NCI-H1092 treated with DMSO at 0.1 percent for 48 hours (cell line): ENCODE measurements at places on chromosomes 7 and 10.

DNA sequence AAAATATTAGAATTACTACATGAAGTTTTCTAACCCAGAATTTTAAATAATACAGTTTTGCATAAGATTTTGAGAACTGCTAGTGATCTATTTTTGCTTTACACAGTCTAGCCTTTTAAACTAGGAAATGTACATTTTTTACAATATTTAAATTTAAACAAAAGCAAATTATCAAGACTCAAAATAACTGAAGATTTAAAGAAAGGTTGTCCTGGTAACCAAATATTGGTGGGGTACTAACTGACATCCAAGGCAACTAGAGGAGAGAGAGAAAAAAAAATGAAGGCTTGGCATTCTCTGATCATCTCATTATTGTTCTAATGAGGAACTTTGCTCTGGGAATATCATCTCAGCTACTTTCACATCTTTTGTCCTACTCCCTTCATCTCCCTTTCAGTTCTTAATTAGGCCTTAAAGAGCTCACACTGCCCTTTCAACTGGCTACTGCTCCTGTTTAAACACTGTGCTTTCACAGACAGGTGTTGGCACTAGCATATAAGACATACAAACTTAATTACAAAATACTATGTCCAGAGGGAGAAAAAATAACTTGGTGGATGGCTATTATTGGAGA lies 33.7 kb downstream of the RAB11FIP2 start:
- DNase-seq = no peak

- DNase-seq = no peak
Measured at GRCh38 chr10:88045656-88046415, 182.4 kb downstream of the PTEN start.

- DNase-seq = no peak
Measured at GRCh38 chr10:120460776-120461175, 3.7 kb downstream of the PLPP4 start.

DNA sequence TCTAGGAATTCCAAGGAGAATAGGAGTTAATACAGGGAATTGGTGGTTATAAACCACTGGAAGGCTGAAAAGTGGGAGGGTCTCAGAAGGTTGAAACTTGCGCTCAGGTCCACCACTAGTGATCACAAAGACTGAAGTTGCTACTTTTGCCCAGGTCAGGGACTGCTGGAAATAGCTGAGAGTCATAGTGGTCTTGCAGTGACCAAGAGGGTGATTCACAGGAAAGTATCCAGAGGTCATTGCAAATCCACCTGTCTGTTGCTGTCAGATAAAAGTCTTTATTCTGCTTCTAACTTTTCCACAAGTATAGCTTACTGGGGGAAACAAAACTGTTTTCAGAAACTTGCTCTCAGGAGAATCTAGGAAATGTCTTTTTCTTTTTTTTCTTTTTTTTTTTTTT lies 211.5 kb upstream of the PRSS1 start:
- DNase-seq = no peak

- DNase-seq = no peak
Measured at GRCh38 chr7:47951374-47951773, 3.1 kb upstream of the PKD1L1 start.

DNA sequence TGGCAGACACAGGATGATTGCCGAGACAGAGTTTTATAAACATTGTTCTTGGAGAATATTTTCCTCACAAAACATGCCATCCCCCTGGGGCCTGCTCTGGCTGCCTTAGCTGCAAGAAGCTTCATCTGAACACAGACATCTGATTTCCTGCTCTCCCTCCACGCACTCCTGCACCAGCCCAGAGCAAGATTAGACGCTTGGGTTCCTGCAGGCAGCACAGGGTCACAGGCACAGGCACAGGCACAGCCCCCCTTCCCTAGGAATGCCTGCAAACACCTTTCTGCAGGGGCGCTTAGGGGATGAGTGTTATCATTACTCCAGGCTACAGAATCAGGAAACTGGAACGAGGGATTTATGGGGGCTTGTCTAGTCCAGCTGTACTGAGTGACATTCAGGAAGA lies 450.3 kb downstream of the GRID1 start:
- DNase-seq = no peak

DNA sequence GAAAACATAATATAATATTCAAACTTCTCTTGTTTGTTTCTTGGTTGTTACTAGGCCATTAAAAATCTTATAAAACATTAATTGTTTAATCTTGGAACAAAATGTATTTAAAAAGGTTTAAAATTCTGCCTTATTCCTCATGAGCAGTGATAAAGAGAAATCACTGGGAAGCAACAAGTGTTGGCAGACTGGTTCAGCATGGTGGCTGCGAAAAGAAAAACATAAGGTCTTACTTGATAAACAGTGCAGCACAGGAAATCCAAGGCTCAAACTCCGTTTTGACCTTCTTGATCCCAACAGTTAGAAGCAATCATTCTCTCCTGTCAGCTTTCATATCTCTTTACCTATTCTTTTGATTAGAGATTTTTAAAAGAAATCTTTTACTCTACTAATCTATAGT lies 530.8 kb downstream of the CNTNAP2 start:
- no peak for DNase-seq

GRCh38 chr10:63103971-63104409 lies 29.1 kb upstream of the NRBF2 start:
- no peak for DNase-seq

- no peak for DNase-seq
Measured at GRCh38 chr10:95531994-95532399, 29.2 kb downstream of the SORBS1 start.

DNA sequence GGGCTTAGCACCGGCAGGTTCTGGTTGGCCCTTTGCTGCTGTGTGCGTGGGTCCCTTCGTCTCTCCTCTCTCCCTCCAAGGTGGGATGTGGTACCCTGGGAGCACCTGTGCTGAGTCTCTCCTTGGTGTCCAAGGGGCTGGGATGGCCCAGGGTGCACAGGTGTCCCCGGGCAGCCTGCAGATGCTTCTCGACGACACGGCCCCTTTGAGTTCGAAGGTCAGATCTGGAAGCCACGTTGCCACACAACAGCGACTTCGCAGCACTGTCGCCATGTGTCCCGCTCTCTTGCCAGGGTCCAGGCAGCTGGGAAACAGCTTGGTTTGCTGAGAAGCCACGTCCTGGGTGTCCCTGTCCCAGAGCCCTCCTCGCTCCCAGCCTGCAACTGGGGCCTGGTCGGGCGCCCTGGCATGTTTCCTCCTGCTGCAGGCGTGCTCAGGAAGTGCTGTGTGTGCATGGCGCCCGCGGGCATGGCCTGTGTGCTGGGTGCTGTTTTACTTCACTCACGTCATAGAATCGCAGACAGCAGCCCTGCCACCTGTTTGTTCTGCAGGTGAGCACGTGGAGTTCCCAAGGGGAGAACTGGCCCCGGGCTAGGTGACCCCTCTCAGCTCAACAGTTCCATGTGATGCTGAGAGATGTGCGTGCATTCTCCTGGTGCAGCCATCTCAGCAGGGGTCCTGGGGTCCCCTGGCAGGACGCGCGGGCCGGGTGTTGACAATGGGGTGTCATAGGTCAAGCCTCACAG lies 70.9 kb downstream of the DNAJB6 start:
- DNase-seq = no peak

GRCh38 chr7:101803203-101804087 lies 14.0 kb upstream of the CUX1 start:
- DNase-seq = no peak

GRCh38 chr10:25766687-25767221 lies 167.3 kb upstream of the MYO3A start:
- no peak for DNase-seq

DNA sequence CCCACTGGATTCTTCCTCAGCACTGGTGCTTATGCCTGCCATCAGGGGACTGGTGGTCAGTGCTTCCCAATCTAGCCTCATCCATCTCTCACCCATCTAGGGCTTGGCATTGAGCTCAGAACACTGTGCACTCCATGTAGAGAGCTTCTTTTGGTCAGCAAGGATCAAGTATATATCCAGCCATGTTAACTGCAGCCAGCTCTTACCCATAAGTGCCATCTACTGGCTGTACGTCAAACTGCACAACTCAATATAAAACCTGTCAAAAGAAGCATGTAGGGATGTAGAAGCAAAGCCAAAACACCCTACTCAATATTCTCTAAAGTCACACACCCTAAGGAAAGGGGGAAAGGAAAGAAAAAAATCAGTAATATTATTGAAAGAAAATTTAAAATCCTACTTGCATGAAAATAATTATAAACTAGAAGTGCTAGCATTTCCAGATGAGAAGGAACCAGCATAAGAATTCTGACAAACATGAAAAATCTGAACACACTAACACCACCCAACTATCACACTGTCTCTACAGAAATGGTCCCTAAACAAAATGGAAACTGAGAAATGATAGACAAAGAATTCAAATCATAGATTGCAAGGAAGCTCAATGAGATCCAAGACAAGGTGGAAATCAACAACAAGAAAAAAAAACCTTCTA lies 531.1 kb upstream of the STEAP1 start:
- peak; percentile 82 for DNase-seq

- no peak for DNase-seq
Measured at GRCh38 chr10:52775132-52775647, 2.6 kb upstream of the MBL2 start.

GRCh38 chr10:4181081-4181480 lies 396.1 kb upstream of the KLF6 start:
- DNase-seq = no peak

DNA sequence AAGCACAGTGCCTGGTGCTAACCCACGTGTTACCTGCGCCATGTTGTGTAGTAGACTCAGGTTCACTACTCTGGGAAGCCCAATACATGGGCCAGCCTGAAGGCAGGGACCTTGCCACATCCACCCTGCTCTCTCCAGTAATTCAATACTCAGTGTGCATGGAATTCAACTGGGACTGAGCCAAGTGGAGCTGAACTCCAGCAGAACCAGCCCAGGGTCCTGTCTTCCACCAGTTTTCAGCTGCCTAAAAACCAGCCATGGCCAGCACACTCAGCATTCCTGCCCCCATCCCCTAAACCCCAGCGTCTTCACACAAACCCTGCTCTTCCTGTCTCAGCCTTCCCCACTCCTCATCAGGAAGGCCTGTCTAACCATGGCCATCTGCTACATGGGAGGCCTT lies 15.4 kb downstream of the FGF8 start:
- no peak for DNase-seq

- no peak for DNase-seq
Measured at GRCh38 chr7:44064791-44065430, 456 bp downstream of the PGAM2 start.

- no peak for DNase-seq
Measured at GRCh38 chr10:47360419-47361040, 12.4 kb downstream of the RBP3 start.

DNA sequence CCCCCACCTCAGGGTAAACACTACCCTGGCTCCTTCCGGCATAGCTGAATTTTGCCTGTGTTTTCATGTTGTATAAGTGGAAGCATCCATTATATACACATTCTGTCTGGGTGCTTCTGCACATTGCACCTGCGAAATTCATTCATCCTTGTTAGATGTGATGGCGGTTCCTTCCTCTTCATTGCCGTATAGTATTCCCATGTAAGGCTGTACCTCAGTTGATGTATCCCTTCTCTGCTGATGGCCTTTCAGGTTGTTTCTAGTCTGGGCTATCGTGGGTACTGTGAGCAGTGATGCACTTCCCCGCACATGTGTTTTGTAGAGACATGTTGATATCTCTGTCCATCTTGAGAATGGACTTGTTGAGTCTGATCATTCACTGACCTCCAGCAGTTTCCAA lies 28.9 kb downstream of the ELFN1 start:
- DNase-seq = no peak

DNA sequence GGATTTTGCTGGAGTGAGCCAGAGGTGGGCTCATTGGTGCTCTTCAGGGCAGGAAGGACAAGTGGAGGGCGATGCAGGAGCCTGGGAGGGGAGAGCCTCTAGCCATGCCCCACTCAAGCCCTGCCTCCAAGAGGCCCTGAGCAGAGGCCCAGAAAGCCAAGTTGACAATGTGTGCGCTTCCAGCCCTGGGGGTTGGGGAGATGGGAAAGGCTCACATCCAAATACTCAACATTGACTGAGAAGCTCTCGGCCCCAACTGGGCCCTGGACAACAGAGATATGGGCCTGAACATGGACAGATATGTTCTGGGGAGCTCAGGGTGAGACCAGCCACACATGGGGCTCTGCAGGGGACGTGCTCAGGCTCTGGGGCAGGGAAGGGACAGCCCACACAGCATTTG lies 39.0 kb downstream of the FRMPD2 start:
- no peak for DNase-seq

- DNase-seq = no peak
Measured at GRCh38 chr10:98458809-98459784, 12.4 kb upstream of the HPS1 start.

DNA sequence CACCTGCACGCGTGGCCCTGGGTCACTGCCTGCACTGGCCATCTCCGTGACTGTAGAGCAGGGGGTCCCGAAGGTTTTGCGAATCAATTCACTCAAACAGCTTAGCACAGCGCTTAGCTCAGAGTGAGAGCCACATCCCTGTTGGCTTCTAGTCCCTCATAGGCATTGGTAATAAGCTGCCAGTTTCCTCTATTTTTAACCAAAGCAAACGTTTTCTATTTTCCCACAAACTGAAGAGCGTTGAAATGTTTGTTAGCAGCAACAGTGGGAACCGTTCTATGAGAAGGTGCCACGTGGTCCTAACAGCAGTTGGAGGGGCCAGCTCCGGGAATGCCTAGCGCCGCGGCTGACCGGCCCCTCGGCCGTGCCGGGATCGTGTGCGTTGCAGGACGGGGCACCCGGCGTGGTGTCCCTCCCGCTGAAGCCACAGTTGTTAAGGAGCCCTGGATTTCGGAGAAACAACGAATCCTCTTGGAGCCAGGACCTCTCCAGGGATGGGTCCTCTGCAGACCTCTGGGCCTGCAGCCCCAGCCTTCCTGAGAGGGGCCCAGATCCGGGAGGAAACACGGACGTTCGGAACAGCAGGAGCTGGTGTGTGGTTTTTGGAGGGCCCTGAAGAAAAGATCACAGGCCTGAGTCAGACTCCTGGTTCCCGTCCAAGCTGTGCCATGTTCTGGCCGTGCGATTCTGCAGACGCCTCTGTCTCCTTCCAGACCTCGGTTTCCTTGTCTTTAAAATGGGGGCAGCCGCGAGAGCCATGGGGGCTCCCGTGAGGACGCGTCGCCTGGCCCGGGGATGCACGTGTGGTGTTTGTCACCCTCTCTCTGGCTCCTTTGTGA lies 40.3 kb downstream of the FAM20C start:
- no peak for DNase-seq

DNA sequence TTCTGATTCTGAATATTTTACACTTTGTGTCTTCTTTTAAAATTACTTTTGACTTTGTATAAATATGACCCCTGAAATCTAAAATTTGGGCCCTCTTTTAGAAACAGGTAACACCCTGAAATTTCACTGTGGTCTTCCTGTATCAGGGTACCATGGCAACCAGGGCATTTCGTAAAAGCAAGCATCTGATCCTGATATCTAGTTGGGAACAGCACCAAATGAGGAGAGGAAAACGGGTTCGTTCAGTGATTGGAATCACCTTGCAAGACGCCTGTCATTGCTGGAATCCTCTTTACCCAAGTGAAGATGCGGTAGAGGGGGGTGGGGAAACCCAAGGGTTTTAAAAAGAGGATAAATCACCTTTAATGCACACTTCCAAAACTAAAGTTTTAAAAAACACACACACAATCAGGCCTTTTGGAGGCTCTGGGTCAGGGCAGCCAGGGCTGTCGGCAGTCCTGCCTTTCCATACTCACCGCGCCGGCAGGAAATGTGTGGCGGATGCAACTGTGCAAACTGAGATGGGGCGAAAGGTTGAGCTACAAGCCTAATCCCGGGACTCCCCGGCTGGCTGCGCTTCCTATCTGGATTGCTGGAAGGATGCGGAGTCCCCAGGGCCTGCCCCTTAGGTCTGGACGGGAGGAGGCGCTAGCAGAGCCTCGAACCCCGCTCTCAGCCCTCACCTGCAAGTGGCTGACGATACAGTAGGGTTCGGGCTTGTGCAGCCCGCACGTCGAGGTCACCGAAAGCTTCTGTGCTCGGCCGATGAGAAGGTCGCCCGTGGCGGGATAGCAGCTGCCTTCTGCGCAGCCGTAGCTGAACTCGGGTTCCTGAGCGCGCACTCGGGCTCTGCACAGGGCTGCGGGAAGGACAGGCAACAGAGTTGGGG lies 1.8 kb downstream of the LAMB1 start:
- no peak for DNase-seq
